Glutamatergic neuron (in vitro differentiated cells): ENCODE measurements at places on chromosomes 5 and 9.

GRCh38 chr5:33223563-33224284, 217.0 kb upstream of the TARS1 start:
- DNase-seq: no peak

DNA sequence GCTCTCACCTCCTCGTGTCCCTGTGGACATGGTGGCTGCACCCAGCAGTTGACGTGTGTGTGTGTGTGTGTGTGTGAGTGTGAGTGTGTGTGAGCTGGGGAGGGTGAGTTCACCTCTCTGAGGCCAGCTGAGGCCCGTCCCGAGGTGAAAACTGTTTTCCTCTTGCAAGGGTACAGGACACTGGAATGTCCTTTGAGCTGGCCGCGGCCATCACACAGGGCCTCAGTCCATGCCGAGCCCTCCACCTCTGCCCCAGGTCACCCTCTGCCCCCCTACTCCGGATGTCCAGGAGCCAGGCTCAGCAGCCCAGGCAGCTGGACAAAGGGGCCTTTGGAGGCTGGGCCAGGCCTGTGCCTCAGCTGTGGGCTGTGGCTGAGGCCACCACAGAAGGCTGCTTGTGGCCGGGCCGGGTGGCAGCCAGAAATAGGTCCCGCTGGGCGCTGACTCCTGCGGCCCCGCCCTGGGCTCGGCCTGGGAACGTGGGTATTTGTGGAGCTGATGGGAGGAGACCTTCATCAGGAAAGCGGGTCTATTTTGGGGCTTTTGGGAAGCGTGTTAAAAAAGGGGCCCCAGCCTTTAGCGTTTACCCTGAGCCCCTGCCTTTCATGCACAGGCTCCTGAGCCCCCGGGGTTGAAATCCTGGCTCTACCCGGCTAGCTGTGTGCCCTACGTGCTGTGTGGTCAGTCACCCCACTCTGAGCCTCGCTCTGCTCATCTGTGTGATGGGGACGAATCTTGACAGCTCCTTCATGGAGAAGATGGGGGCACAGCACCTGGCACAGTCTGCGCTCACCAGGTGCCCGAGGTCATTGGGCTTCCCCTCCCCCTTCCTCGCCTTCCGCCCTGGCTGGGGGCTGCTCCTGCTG, 75.1 kb upstream of the IER5L start:
- DNase-seq: no peak

- DNase-seq: no peak
Measured at GRCh38 chr5:77353251-77353650, 138.9 kb downstream of the WDR41 start.

DNA sequence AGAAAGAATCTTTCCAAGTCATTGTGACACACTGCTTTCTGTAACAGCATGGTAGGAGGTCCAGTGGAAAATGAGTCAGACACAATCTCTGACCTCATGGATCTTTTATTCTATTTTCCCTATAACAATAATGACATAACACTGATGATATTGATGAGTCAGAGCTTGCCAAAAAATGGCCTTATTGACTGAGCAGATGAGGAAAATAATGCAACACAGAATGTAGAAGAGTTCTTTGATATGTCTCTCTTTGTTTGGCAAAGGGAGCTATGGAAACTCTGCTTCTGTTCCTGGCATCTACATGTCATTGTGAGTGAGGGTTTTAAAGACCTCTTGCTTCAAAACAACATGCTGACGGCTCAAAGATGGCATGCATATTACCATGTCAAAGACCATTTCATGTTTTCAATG, 443.1 kb upstream of the ZNF608 start:
- DNase-seq: no peak

GRCh38 chr5:79990205-79990597, 861 bp downstream of the MTX3 start:
- no peak for DNase-seq

DNA sequence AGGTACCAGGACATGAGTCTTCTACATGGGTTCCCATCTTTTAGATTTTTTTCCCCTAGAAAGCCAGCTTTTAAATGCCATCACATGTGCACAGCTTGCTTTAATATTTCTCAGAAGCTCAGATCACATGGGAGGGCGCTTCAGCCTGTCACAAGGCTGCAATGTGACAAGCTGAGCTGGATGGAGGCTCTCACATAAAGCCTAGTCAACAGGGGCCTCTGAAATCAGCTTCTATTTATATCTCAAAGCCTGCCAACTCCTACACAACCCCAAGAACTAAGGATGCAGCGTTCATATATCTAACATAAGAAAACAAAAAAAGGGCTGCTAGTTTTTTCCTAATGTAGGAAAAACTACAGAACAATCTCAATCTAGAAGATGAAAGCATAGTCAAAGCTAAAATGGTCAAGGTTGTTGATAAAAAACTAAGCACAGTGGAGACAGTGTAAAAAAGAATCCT, 2.3 kb downstream of the ZFAND5 start:
- DNase-seq: peak; percentile 31

- no peak for DNase-seq
Measured at GRCh38 chr9:86349271-86349670, 4.9 kb downstream of the TUT7 start.

DNA sequence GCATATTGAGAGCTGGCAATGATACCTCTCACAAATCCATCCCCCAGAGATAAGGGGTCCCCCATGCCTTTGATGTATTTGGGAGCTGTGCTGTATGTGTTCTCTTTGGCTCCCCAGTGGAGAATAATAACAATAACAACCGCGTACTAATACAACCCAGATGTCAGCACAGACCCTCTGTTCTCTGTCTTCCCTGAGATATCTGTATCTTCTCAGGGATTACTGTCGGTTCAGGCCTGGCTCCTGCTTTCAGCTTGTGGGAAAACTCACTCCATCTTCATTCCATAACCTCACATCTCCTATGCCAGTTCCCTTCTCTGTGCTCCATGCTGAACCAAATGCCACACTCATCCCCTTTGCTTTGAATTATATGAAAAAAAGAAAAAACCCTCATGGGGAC, 76.2 kb downstream of the TMC1 start:
- no peak for DNase-seq

GRCh38 chr5:157265714-157266285, at the start of gene CYFIP2:
Gene CYFIP2 (plus strand): TSS chr5:157266123. CDS start chr5:157285362, 19,239 bp downstream.
- peak; percentile 87 for DNase-seq

GRCh38 chr9:111276431-111277128, 53.4 kb downstream of the OR2K2 start:
- DNase-seq: no peak

DNA sequence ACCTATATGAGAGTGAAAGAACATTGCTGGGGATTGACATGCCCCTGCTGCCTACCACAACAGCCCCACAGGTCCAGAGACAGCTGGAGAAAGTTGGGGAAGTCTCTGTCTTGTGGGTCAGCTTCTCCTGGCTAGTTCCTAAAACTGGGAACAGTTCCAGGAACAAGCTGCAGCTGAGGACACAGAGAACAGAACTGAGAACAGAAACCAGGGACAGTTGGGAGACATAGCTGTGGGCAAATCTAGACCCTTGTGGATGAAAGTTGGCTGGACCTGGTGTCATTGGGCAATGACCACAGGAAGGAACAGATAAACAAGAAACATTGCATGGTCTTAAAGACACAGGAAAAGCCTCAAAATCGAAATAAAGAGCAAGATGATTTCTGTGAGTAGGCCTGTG, 58.3 kb upstream of the MOCS2 start:
- no peak for DNase-seq

GRCh38 chr9:89408628-89409101, 89.2 kb downstream of the SEMA4D start:
- DNase-seq: no peak

DNA sequence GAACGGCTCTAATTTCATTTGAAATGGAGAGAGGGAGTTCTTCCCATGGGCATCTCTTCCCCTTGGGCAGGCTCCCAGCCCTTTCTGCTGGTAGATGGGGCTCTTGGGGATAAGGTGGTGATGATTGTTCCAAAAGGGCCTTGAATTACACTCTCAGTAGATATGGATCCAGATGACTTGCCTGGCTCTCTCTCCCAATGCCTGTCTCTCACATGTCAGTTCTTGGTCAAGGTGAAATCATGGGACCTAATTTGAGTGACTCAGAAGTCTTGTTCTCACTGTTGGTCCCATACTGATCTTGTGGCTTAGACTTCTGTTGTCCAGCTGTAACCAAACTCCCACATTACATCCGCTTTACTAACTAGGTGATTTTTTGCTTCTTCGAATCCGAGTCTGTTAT, 317.0 kb upstream of the RFX3 start:
- DNase-seq: no peak

DNA sequence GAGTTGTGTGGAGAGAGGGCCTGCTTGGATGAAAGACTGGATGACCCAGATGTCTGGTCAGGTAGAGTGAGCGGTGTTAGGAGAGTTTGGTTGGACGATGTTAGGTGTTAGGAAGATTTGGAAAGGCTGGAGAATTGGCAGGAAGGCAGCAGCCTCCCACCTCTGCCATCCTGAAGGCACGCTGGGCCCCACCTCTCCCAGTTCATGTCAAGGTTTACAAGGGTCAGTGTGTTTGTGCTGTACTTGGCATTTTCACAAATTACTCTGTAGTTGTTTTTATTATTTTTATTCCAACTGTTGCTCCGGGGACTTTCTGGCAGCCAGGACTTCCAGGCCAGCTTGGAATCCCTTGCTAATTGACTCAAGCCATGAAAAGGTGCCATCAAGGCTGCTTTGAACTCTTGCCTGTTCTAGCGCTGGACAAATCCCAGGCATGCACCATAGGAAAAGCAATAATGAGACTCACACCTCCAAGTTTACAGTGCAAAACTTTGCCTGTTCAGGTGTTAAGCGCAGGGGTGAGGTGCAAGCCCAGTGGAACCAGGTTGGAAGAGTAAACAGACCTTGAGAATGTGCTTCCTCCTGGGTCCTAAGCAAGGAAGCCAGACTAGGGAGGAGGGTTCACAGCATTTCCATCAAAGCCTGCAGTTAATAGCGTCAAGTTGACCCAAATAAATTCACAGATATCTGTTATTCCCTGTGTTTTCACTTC, 41.7 kb upstream of the KLF9 start:
- no peak for DNase-seq

GRCh38 chr9:91360551-91361290, 997 bp downstream of the AUH start:
- DNase-seq: no peak

DNA sequence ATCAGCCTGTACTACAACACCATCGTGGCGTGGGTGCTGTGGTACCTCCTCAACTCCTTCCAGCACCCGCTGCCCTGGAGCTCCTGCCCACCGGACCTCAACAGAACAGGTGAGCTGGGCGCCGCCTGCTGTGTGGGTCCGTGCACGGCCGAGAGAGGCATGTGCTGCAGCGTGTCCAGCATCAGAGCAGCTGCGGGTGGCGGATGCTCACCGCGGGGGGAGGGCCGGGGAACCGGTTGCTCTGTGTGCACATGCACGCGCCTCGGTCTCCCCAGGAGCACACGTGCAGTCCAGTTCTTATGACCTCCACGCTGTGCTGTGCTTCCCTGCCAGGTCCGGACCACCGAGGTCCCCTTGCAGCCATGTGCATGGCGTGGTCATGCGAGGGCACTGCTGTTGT, 7.6 kb downstream of the SLC6A18 start:
- DNase-seq: no peak

DNA sequence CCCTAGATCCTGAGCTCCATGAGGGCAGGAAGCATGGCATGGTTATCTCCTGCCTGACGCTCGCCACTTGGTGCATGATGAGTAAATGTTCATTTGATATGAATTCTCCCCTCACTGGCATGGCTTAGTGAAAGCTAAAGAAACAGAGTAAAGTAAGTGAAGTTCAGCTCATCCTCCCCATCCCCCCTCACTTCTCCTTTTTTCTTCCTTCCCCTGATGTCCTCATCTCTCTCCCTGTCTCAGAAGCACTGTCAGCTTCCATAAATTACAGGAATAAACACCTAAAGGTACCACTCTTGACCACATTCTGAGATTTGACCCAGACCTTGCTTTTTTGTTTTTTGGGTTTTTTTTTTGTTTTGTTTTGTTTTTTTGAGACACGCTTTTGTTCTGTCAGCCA, 73.3 kb downstream of the SNX18 start:
- no peak for DNase-seq

- no peak for DNase-seq
Measured at GRCh38 chr9:114300846-114301797, 21.8 kb upstream of the ORM1 start.

GRCh38 chr5:153654504-153655200, 164.2 kb downstream of the GRIA1 start:
- no peak for DNase-seq

DNA sequence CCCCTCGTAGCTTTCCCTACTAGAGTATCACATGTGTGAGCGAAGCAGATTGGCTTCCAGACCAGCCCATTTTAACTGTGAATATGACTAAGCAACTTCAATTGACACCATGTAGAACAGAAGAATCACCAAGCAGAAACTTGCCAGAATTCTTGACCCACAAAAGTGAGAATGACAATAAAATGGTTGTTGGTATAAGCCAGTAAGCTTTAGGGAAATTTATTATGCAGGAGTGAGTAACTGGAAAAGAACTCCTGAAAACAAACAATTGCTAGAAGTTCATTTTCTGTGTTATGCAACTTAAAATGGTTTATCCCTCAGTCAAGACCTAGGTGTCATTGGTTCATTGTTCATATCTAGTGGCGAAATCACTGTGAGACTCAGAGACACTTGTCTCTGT, 303.1 kb downstream of the DMRT2 start:
- no peak for DNase-seq

GRCh38 chr9:112028242-112029221, 131.9 kb downstream of the UGCG start:
- no peak for DNase-seq

DNA sequence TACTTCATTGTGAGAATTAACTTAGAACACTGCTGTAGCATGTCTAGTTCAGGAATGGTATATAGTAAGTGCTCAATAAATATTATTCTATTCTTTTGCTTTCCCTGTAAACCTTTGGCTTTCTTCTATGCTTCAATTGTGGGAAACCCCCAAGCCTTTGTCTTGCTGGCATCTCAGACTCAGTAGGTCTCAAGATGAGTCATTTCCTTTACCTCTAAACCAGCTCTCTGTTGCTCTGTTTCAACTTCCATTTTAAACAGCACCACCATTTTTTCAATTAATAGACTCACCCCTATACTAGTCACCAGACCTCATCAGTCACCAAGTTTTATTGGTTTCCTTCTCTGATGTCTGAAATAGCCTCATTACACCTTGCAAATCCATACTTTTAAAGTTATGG, 43.5 kb downstream of the DMAC1 start:
- DNase-seq: no peak

DNA sequence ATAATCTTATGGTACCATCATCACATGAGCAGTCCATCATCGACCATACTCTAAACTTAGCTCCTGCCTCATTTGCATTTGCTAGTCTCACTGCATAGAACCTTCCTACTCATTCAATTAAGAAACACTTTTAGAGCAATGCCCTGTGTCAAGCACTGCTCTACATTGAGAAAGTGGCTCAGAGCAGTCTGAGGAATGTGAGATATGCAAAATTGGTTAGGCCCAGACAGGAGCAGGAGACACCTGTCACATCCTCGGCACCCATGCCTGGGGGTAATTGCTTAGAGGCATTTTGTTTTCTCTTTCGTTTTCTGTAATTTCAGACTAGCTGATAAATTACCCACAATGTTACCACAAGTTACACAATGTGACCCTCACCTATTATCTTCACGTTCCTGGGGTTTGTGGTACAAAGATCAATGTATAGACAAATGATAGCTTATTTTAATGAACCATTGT, 4.9 kb upstream of the RARS1 start:
- no peak for DNase-seq
